ENCODE measurements at places on chromosomes 1 and 21.

DNA sequence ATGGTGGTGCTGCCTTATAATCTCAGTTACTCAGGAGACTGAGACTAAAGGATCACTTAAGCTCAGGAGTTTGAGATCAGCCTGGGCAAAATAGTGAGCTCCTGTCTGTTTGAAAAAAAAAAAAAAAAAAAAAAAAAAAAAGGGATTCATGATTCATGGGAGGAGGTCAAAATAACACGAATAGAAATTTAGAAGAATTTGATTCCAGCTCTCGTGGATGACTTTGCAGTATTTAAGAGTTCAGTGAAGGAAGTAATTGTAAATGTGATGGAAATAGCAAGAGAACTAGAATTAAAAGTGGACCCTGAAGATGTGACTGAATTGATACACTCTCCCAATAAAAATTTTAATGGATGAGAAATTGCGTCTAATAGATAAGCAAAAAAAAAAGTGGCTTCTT lies 15.8 kb downstream of the AUNIP start:
- no peak for DNase-seq

DNA sequence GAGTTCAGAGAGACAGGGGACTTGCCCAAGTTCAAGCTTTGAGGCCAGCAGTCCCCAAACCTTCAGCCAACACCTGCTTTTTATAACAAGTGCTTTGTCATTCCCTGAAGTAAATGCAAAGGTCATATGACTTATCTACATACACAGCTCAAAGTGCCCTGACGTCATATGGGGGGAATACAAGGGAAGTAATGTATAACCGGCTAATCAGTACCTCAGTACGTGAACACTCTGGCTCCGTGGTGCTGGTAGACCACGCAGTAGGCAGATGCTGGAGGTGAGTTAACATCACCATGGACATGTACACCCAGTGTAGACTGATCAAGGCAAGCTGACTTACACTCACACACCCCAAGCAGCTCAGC lies 60.0 kb downstream of the BACE2 start:
- DNase-seq: no peak

GRCh38 chr1:161017756-161018630 lies 3.0 kb downstream of the F11R start:
- DNase-seq: no peak

GRCh38 chr1:42873670-42874069 lies 27.3 kb downstream of the ZNF691 start:
- DNase-seq: no peak

DNA sequence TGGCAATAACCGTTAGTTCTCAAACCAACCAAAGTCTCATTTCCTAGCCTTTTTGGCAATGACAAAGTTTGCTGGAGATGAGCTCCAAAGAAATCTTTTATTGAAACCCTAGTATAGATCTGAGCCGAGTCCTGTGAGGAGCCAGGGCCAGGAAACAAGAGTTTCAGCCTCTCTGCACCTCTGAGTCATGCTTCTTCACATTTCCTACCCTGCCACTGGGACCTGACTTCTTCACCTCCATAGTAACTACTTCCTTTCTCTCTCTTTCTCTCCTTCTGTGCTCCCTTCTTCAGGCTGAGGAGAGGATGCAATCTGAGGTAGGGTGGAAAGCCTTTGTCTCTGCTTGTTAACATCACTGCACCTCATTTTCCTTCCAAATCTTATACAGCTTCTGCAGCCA lies 38.7 kb upstream of the IPO9 start:
- no peak for DNase-seq

- DNase-seq: no peak
Measured at GRCh38 chr1:110136911-110137310, 13.4 kb upstream of the SLC6A17 start.

DNA sequence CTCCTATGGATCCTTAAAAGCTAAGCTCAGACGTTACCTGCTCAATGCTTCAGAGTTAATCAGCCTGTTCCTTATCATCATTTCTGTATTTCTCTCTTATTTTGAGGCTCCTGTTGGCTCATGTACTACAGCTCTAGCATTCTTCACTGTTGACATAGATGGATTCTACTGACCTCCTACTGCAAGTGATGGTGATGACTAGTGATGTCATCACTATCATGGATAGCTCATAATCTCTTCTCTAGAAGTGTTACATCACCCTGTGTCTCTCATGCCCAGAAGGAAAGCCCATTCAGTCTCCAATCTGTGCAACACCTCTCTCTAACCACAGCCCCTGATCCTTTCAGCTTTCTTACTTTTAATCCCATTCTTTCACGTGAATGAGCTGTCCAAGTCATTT lies 168.2 kb upstream of the DPT start:
- no peak for DNase-seq

DNA sequence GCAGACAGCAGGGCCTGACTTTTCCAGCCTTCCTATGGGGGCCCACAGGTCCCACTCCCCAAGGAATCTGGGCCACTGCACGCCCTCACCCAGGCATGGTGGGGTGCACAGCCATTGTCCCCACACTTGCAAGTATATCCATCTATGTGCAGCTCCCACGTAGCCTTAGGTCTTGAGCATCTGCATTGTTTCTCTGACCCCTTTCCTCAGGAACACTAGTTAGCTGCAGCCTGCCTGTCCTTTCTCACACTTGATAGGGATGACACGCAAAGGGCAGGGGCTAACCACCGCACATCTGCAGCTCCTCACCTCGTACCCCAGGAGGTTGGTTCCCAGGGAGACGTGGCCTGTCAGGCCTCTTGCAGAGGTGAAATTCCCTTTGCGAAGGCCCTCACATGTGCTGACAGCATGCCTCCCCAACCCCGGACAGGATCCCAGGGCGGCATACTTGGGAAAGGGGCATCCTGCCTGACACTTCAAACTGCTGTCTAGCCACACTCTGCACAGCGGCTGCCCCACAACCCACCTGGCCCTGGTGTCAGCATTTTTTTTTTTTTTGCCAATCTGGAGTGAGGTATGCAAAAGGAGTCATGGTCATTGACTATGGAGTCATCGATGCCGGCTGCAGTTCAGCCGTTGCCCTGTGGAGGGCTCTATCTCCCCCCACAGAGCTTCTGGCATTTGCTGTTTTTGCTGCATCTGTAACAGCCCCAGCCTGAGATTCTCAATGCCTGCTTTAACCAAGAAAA lies 5.0 kb downstream of the JMJD4 start:
- no peak for DNase-seq

DNA sequence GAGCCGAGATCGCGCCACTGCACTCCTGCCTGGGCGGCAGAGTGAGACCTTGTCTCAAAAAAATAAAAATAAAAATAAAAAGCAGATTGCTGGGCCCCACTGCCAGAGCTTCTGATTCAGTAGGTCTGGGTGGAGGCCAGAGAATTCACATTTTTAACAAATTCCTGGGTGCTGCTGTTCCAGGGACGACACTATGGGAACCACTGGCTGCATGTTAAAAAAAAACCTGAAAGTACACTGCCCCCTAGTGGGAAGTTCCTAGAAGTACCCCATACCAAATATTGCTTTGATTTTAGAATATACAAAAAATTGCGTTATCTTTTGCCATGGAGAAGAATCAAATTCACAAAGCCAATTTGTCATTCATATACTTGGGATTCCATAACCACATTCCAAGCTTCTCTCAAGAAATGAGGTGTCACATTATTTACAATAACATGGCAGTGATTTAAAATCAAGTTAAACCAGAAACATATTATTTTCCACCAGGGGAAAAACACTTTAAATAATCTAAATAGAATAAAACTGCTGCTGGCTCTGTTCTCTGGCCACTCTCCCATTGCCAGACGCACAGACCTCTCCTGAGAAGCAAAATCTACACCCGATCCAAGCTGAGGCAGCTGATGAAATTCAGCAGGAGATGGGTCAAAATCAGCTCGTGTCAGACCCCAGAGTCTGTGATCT lies 27.4 kb downstream of the SYF2 start:
- no peak for DNase-seq

GRCh38 chr1:178118524-178118923 lies 24.6 kb downstream of the RASAL2 start:
- no peak for DNase-seq

DNA sequence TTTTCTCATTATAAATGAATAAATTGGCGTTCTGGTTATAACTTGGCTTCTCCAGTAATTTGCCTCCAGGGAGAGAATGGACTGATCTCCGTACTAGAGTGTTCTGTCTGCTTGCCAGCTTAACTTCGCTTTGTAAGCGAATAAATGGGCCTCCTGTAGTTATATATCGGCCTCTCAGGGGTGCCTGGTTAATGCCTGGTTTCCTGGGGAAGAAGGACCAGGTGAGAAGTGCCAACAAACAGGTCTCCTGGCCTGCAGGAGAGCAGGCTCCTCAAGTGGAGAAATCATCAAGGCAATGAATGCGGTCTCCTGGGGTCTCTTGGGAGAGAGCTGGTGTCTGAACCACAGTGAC lies 107.4 kb upstream of the SERBP1 start:
- DNase-seq: no peak

DNA sequence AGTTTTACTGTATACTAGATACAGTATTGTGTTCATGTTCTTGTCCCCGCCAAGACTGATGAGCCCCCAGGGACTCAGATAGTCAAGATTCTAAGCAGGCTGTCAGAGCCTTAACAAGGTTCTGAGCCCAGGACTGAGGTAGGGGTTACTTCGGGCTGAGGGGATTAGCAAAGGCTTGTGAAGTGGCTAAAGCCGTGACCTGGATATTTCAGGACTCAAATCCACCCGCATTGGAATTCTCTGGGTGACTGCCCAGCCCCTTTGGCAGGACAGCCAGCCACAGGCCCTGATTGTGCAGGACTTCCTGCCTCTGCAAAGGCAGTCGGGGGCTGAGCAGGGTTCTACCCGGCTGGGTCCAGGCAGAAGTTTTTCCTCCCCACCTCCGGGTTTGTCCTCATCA lies at the start of gene PLA2G5:
Gene PLA2G5 (plus strand): TSS at position 321 of the 400 bp plus-strand sequence. CDS start 14,637 bp downstream, outside the sequence.
- no peak for DNase-seq

GRCh38 chr1:168842916-168843315 lies 113.9 kb upstream of the DPT start:
- no peak for DNase-seq

- no peak for DNase-seq
Measured at GRCh38 chr1:114610546-114611245, 29.3 kb upstream of the BCAS2 start.

DNA sequence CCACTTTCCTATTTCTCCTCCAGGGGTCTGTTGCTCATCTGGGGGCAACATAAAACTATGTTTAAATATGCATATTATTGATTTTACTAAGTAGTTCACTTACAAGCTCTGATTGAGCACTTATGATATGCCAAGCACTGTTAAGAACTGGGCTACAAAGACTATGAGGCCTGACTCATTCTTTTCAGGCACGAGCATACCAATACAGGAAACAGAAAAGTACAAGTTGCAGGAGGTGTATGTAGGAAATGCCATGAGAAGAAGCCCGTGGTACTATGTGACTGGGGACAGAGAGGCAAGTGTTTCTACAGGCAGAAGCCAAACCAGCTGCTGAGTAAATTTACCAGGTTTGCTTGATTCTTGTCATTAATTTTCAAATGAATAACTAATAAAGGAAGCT lies 120.4 kb upstream of the PTGFR start:
- no peak for DNase-seq

DNA sequence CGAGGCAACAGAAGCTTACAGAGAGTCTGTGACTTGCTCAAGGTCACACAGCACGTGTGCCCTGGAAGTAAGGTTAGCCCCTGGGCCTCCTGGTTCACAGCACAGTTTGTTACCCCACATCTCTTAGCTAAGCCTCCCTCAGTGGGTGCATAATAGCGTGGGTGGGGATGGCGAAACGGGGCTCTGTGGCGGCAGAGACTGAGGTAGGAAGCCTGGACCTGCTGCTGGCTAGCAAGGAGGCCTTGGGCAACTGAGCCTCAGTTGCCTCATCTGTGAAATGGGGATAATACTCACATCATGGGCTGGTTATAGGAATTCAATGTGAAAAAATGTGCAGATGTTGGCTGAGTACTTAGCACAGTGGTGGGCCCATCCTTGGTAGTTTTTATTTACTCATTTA lies 596 bp downstream of the PADI4 start:
- DNase-seq: no peak

GRCh38 chr1:8947127-8947691 lies 1.5 kb downstream of the CA6 start:
- DNase-seq: no peak

- DNase-seq: no peak
Measured at GRCh38 chr1:65119951-65120350, 28.1 kb upstream of the AK4 start.

GRCh38 chr1:2073382-2074230 lies 23.4 kb downstream of the PRKCZ start:
- DNase-seq: no peak

DNA sequence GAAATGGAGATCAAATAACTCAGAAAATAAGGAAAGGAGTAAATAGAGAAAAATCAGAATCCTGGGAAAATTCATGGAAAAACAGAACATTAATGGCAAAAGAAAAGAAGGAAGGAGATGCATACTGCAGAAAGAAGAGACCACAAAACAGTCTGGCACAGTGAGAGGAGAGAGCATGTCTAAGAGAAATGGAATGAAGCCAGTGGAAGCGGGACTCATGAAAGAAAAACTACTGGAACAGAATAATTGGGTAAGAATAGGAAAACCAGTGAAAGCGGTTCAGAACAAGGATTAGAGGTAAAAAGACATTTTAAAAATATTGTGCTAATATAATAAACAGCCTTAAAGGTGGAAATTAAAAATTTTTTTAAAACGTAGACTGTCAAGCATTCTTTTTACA lies 93.6 kb upstream of the GREM2 start:
- DNase-seq: no peak

- no peak for DNase-seq
Measured at GRCh38 chr1:91781901-91782622, 103.9 kb downstream of the TGFBR3 start.

GRCh38 chr1:155892796-155893195 lies 18.4 kb downstream of the RIT1 start:
- DNase-seq: no peak

DNA sequence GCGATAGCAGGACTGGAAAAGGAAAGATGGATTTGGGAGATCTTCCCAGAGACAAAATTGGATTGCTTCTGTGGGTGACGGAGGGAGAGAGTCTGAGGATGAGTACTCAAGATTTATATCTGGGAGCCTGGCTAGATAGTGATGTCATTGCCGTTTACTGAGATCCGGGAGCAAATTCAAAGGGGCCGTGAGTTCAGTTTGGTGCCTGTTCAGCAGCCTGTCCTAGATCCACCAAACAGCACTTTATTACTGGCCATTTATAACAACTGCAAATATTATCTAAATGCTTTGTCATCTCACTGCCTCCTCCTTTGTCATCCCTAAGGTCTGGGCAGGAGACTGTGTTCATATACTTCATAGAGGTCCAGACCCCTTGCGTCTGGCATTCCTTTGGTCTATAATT lies 29.2 kb downstream of the MAPKAPK2 start:
- no peak for DNase-seq

- DNase-seq: peak; percentile 51
Measured at GRCh38 chr1:23743287-23744152, at the start of gene ELOA. Gene ELOA (plus strand): TSS chr1:23743471. CDS start chr1:23743504, 33 bp downstream.

Measured in activated naive CD4-positive, alpha-beta T cell (primary cell).